Smooth muscle cell of the pulmonary artery (primary cell): ENCODE measurements at places on chromosomes 7 and 10. TPM values are rescaled to one million over a fixed set of nuclear protein-coding genes. Genes with fewer than 3 reads are reported as not detected.

The RAB19 gene
- not detected in 2 replicates for total RNA-seq

The FAM25A gene
- not detected in 2 replicates for total RNA-seq

The LRIT1 gene
- total RNA-seq, result not detected in 2 replicates

The RALA gene
- total RNA-seq, result 29.8 and 52.5 TPM in 2 replicates

The ASB4 gene
- not detected in 2 replicates for total RNA-seq

The RAMP3 gene
- not detected in 2 replicates for total RNA-seq

The ANAPC16 gene
- 50.8 and 53.4 TPM in 2 replicates for total RNA-seq

The CCDC7 gene
- 6.0 and 10.9 TPM in 2 replicates for total RNA-seq

The NEUROD6 gene
- total RNA-seq, result not detected in 2 replicates

The FAM53B gene
- 14.9 and 17.4 TPM in 2 replicates for total RNA-seq

The HOXA2 gene
- 1.2 and 1.4 TPM in 2 replicates for total RNA-seq

The HTRA1 gene
- 591 and 835 TPM in 2 replicates for total RNA-seq

The LIPK gene
- total RNA-seq, result not detected in 2 replicates

The GJD4 gene
- 0.10 TPM in 1 of 2 replicates, not detected in the other for total RNA-seq

The GATA3 gene
- not detected in 2 replicates for total RNA-seq

The NEBL gene
- total RNA-seq, result 0.65 TPM in 1 of 2 replicates, not detected in the other

The SPDYE17 gene
- total RNA-seq, result not detected in 2 replicates

The TEX47 gene
- not detected in 2 replicates for total RNA-seq

The TACR2 gene
- 0.13 and 0.20 TPM in 2 replicates for total RNA-seq
